ENCODE measurements at places on chromosomes 4 and X.
A peak's percentile ranks its signal among the peaks of the same experiment; 100 is the strongest.

- DNase-seq, result no peak
Observed at GRCh38 chrX:20221902-20222301, 44.8 kb downstream of the RPS6KA3 start.

DNA sequence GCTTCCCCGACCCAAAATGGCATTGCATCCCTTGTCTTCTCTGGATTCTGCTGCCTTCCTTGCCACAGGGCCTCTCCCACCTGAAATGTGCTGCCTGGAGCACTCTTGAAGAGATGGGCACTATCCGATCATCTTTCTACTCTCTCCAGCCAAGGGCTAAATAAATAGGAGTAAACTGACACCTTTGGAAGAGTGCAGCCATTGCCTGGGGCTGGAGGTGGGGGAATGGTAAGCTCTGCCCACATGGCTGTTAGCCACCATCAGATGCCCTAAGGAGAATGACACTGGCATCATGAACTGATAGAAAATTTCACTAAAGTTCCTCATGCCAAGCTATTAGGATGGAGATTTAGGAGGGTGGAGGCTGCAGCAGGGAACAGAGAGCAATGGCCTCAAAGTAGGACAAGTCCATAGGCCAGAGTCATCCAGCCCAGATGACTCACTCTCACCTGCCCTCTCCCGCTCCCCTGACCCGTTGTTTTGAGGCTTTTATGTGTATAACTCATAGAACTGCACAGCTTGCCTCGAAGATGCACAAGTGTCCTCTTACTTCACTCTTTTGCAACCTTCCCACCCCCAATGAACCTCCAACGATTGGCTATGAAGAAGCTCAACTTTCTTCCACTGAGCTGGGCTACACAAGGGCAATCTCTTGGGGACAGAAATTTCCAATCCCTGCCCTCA is 822 bp upstream of the PFKFB1 start:
- no peak for DNase-seq

DNA sequence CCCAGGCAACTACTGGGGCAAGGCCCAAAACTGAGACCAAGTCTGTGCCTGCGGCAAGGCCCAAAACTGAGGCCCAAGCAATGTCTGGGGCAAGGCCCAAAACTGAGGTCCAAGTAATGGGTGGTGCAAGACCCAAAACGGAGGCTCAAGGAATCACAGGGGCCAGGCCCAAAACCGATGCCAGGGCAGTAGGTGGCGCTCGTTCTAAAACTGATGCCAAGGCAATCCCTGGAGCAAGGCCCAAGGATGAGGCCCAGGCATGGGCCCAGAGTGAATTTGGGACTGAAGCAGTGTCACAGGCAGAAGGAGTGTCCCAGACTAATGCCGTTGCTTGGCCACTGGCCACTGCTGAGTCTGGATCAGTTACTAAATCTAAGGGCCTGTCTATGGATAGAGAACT is 2.7 kb downstream of the GPRASP2 start:
- no peak for DNase-seq

GRCh38 chrX:105173071-105173470 is 47.4 kb downstream of the TEX13A start:
- no peak for DNase-seq

GRCh38 chrX:134712272-134712671 is 54.0 kb upstream of the PLAC1 start:
- DNase-seq, result no peak

DNA sequence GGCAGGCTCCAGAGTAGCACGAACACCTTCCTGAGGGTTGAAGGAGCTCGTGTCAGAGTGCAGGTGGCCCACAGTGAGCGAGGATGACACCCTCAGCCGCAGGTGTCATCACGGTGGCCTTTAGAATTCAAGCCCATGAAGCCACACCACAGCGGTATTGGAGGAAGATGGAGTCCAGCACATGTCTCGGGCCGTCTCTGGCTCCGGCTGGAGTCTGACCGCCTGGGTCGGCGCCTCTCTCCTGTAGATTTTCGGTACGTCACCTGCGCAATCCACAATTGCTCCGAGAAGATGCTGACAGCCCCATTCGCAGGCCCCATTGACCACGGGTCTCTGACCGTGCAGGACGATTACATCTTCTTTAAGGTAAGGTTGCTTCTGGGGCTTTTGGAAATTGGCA is 229.4 kb upstream of the PSAPL1 start:
- DNase-seq, result no peak

DNA sequence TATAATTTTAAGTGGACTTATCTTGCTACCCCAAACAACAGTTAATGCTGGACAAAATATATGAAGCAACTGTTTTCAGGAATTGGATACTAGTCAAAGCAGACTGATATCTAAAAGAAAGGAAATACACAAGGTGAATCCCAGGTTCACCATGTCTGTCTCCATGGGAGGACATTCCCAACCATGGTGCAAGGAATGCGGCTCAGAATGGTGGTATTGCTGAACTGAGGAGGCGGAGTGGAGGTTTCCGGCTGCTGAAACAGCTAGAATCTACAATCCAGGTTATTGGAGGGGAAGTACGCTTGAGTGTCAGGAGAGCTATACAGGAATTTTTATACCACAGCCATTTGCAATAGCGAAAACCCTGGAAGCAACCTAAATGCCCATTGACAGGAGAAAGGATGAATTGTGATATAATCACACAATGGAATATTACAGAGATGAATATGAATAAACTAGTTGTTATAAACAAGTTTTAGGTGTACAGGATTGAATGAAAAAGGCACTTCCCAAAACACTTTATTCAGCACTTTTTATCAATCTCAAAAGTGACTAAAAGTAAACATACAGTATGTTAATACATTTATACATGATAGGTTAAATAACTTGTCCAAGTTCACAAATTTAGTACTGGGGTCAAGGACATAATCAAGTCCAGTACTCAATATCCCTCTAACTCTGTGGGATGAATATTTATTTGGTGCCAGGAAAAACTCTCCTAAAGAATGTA is 9.0 kb downstream of the HMGB2 start:
- no peak for DNase-seq

DNA sequence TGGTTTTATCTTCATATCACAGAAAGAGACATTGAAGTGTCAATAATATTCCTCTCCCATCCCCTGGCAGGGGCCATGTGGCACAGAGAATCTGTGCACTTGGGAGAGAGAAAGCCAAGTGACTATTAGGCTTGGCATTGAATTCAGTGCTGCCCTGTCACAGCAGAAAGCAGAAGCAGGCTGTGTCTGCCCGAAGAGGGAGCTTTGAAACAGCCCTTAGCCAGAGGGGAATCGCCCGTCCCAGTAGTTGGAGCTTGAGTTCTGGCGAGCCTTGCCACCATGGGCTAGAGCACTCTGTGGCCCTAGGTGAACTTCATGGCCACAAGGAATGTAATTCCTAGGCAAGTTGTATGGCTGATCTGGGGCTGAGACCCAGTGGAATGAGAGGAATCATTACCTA is 282.5 kb upstream of the PCDH10 start:
- no peak for DNase-seq

- DNase-seq, result no peak
Observed at GRCh38 chrX:39518476-39519029, 579.2 kb downstream of the BCOR start.

DNA sequence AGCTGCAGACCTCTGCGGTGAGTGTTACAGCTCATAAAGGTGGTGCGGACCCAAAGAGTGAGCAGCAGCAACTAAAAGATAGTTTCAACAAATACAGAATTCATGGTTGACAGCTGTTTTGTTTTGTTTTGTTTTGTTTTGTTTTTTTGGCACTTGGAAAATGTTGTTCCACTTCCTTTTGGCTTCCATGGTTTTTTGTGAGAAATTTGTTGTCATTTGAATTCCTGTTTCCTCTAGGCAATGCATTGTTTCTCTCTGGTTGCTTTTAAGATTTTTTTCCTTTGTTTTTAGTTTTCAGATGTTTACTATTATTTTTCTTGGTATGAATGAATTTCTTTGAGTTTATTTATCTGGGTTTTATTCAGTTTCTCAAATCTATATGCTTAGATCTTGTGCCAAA is 229.4 kb downstream of the MID1IP1 start:
- DNase-seq, result no peak

- DNase-seq, result no peak
Observed at GRCh38 chrX:2340991-2341390, 159.8 kb downstream of the DHRSX start.

DNA sequence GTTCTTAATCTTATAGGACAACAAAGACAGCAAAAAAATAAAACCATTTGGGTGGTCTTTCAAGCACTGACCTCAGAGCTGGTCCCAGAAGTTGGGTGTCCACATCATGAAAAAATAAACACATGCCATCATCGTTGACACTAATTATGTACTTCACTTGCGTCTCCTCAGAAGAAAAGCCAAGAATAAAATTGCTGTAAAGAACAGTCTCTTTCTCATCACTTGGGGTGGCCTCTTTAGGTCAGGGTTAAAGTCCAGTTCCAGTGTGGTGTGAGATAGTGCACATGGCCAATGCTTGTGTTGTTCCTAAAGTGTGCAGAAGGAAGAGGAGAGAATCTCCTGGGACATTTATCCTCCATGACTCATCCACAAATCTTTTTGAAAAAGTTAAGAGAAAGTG is 49.5 kb upstream of the IBSP start:
- DNase-seq, result no peak

- DNase-seq, result no peak
Observed at GRCh38 chr4:110489901-110490508, 14.1 kb downstream of the ENPEP start.

GRCh38 chrX:41473936-41474725 is 27.0 kb downstream of the NYX start:
- no peak for DNase-seq

GRCh38 chr4:26936284-26937065 is 75.8 kb downstream of the STIM2 start:
- DNase-seq, result no peak

DNA sequence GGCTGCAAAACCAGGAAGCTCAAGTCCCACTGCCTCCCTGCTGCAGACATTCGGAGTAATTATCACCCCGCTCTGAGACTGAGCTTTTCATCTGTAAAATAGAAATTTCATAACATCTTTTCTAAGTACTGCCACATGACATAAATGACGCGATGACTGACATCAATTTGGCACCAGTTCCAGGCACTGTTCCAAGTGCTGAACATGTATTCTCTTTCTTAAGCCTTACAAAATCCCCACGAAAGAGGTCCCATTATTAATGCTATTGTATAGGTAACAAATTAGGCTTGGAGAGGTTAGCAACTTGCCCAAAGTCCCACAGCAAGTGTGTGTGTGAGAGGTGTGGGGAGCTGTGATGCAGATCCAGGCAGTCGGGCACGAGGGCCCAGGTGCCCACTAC is 56.4 kb downstream of the SLC2A9 start:
- DNase-seq, result peak; percentile 36

- peak; percentile 80 for DNase-seq
Observed at GRCh38 chrX:106611679-106612392, at the start of gene RADX. Gene RADX (plus strand): TSS chrX:106611978. CDS start chrX:106612081, 103 bp downstream.

- no peak for DNase-seq
Observed at GRCh38 chrX:9772943-9773342, 7.3 kb upstream of the GPR143 start.

- no peak for DNase-seq
Observed at GRCh38 chr4:32145987-32146386, 1425.8 kb downstream of the PCDH7 start.

- no peak for DNase-seq
Observed at GRCh38 chrX:30816079-30816478, 73.0 kb downstream of the TAB3 start.

DNA sequence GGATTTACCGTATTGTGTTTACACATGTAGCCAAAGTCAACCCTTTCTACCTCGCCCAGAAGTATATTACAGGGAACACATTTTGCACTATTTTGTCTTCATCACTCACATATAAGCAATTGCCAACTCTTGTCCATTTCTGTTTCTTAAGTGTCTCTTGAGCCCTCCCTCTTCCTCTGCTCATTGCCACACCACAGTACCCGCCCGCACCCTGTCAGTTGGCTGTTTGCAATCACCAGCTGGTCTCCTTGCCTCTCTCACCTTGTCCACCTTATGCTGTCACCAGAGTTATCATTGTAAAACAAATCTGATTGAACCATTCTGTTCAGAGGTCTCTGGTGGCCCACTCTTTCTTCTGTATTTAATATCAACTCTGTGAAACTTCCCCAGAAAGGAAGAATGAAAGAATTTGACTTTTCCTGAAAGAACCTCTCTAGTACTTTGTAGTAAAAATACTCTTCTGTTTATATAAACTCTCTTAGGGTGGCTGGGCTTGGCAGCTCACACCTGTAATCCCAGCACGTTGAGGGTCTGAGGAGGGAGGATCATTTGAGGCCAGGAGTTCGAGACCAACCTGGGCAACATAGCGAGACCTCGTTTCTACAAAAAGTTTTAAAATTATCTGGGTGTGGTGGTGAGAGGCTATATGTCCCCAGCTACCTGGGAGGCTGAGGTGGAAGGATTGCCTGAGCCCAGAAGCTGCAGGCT is 50.2 kb downstream of the ING2 start:
- no peak for DNase-seq

DNA sequence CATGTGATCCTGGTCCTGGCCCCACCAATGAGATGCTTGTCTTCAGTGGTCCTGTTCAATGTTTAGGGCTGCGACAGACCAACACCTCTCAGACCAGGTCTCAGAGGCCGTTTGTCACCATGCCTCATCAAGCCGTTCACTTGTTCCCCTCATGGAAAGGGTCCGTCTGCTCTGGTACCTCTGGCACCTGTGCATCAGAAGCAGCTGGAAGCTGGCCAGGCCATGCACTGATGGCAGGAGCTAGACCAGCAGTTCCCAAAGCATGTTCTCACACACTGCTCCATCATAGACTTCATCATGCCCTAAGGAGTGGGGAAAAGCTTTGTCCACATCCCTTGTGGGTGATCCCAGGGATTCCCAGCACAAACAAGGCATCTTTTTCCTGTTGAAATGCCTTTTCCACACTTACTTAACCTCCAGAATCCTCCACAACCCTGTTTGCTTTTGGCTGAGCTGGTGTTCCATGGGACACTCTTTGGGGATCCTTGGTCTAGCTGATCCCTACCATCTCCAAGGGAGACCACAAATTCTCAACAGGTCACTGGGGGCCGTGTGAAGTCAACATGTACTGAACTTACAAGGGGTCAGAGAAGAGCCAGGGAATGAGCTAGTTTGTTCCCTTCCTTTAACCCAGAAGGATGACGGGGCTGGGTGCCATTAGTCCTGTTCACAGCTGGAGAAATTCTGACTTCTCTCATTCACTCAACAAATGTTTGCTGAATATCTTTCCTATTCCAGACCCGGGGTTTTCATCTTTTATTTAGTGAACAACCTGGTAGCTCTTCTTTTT is 21.8 kb downstream of the SH3TC1 start:
- no peak for DNase-seq

DNA sequence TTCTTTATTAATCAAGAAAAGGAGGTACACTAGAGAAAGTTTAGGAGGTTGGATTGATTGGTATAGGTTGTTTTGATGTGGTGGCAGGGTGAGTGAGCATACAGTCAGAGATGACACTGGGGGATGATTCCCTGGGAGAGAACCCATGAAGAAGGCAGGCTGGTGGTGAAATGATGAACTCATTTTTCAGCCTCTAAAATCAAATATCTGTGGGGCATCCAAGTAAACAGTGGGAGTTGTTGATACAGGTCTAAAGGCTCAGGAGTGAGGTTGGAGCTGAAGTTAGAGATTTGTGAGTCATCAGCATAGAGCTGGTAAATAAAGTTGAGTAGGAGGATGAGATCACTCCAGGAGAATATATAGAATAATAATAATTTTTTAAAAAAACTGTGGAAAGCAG is 10.0 kb upstream of the AP1S2 start:
- DNase-seq, result no peak

Measured in tibial artery (tissue), 4 donors.